Stimulated activated CD8-positive, alpha-beta memory T cell treated with anti-CD3 and anti-CD28 coated beads, Interleukin-7, amount 100 ng/mL, for 1 hour (primary cell): ENCODE measurements at places on chromosomes 5 and 9.
A peak's percentile ranks its signal among the peaks of the same experiment; 100 is the strongest.

DNA sequence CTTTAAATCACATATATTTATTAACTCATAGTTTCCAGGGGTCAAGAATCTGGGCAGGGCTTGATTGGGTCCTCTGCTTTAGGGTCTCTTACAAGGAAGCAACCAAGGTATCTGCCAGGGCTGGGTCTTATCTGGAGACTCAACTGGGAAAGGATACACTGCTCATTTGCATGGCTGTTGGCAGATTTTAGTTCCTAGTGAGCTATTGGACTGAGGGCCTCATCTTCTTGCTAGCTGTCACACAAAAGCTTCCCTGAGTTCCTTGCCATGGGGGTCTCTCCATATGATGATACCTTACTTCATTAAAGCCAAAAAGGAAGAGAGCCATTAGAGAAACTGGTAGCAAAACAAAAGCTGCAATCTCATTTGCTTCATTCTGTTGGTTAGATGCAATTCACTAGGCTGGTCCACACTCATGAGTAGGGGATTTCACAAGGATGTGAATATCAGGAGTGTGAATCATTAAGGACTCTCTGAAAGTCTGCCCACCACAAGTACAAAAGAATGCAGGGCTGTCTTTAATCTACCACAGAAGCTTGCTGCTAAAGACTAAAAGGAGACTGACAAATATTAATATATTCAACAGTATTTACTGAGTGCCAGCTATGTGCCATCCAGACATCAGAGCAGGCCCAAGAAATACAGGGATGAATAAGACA lies 42.0 kb upstream of the TIMD4 start:
- no peak for DNase-seq

GRCh38 chr5:124889486-124889825 lies 143.0 kb upstream of the ZNF608 start:
- DNase-seq = no peak

GRCh38 chr5:91486638-91487037 lies 103.5 kb upstream of the ARRDC3 start:
- no peak for DNase-seq

DNA sequence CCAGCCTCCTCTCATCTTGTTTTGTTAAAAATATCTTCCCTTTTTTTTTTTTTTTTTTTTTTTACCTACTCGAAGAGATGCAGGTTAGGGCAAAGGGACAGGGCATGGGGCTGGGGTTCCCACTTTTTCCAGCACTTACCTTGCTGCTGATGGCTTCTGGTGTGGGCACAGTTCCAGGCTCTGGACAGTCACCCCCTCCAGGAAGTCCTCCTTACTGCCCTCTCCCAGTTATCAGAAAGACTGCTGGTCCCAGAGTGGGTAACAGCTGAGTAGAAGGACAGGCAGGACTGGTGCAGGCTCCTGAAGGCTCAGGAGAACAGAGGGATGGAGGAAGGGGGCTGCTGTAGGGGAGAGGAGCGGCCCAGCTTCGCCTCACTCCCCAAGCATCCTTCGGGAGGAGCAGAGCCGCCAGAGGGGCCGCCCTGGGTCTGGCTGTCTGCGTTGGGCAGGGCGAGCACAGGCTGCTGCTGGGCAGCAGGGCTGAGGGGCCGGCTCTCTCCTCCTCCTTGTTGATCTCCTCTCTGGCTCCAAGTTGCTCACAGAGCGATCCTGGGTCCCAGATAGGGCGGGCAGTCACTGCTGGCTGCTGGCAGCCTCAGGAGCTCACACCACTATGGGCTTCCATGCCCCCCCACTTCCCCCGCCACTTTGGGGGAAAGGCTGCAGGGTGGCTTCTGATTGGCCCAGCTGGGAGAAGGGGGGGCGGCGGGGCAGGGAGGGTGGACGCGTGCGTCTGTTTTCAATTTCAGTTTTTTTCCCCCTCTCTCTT lies at the start of gene PDGFRB:
PDGFRB (minus strand) TSS at position 588 of the 769 bp plus-strand sequence. CDS start 18,798 bp downstream, outside the sequence.
- peak; percentile 25 for DNase-seq

DNA sequence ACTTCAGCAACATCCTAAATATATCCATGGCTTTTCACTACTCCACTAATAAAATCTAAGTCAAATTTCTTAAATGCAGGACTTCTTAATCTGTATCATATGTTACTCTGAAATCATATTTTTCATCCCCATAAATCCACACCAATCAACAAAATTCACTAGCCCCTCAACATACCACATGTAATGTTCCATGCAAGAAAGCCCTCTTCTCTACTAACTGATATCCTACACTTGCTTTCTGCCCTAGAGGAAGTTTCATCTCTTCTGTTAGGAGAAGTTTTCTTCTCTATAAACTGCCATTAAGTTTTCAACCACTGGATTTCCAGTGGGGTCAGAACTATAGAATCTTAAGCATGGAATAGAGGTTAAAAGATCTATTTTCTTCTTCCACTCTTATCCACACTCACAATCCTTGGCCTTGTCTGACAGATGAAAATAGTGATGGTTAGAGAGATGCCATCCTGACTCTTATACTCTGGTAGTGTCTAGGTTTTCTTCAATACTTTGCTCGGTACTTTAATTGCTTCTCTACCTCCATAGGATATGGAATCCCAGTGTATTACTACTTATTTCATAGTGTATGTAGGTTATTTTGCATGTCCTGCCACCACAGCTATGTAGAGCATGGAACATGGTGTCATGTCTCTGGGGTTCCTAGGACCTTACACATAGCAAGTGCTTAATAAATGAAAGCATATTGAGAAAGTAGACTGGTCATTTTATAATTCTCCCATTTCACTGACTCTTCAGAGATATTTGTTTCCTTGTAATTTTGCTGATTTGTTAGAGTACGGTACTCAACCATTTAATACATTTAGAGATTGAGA lies 48.4 kb downstream of the ALDH1A1 start:
- no peak for DNase-seq

DNA sequence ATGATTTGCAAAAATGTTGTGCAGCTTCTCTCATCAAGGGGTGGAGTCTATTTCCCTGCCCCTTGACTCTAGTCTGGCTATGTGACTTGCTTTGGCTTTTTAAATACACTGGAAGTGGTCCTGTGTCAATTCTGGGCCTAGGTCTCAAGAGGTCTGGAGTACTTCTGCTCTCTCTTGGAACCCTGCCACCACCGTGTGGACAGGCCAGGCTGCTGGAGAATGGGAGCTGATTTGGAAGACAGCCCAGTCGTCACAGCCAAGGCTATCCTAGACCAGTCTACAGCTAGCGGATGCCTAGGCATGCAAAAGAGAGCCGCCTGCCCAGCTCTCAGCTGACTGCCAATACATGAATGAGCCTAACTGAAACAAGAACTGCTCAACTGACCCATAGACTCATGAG lies 56.7 kb upstream of the CLINT1 start:
- DNase-seq = no peak

GRCh38 chr5:68436686-68437520 lies 221.3 kb downstream of the PIK3R1 start:
- DNase-seq = no peak

DNA sequence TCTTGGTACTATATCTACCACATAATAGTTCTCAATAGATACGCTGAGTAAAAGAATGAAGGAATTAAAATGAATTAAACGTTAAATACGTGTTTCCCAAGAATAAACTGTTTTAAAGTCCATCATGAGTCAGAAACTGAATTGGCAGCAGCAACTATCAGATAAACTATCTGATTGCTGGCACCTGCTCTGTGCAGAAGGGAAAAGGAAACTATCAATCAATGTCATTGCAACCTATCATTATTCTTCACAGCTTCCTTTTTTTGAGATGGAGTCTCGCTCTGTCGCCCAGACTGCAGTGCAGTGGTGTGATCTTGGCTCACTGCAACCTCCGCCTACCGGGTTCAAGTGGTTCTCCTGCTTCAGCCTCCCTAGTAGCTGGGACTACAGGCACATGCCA lies 8.8 kb upstream of the WDR36 start:
- no peak for DNase-seq
